ENCODE measurements at places on chromosomes 2 and 18.

GRCh38 chr18:42545825-42546224, 569.7 kb downstream of the RIT2 start:
- peak; percentile 5 for DNase-seq

DNA sequence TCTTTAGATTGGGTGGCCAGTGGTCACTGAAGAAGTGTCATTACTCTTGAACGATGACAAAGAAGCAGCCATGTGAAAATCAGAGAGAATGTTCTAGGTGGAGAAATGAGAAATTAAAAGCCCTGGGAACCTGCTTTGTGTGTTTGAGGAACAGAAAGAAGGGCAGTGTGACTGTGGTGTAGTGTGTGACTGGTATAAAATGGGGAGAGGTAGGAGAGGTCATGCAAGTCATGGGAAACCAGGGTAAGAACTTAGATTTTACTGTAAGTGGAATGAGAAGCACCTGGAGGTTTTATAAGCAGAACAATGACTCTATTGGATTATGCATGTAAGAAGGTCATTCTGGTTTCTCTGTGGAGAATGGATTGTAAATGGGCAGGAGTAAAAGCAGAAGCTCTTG, 12.2 kb downstream of the ICOS start:
- DNase-seq = no peak

GRCh38 chr2:229884775-229885699, 36.8 kb downstream of the TRIP12 start:
- no peak for DNase-seq

GRCh38 chr18:69064063-69064462, 266.2 kb downstream of the CCDC102B start:
- DNase-seq = no peak

DNA sequence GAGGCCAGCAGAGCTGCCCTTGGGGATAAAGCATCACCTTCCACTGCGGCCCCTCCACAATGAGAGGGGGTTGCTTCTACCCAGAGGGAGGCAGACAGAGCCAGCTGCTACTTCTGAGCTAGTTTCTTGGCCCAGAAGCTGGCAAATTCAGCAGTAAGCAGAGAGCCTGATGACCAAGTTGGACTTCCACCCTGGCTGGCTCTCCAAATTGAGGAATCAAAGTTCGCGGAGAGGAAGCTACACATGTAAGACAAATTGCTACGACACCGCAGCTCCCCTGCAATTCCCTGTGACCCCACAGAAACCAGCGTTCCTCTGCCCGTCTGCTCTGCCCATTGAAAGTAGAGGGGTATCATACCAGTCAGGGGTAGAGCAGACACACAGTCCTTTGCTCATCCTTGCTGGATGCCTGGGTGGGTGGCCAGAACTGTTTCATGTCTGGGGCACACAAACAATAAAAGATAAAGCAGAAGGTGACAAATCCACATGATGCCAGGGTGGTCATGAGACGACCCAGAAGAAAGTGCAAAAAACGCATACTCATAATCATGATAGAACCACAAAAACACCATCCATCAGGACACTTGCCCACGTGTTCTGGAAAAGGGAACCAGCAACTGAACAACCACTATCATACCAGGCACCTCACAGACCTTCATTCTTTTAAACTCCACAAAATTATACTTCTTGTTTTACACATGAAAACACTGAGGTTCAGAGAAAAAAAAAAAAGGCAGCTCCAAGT, 5.4 kb downstream of the TFCP2L1 start:
- DNase-seq = no peak

DNA sequence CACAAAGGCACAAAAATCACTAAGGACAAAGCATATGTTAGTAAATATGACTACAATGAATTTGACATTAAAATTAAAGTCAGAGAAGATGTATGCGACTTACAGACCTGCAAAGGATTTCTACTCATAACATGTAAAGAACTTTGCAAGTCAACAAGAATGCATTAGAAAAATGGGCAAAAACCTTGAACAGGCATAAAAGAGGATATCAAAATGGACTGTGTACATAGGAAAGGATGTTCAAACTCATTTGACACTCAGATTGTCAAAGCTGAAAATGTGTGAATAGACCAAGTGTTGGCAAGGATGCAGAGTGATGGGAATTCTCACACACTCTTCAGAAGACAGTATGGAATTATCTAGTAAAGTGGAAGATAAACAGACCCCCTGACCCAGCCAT, 94.9 kb downstream of the MYOM1 start:
- no peak for DNase-seq

DNA sequence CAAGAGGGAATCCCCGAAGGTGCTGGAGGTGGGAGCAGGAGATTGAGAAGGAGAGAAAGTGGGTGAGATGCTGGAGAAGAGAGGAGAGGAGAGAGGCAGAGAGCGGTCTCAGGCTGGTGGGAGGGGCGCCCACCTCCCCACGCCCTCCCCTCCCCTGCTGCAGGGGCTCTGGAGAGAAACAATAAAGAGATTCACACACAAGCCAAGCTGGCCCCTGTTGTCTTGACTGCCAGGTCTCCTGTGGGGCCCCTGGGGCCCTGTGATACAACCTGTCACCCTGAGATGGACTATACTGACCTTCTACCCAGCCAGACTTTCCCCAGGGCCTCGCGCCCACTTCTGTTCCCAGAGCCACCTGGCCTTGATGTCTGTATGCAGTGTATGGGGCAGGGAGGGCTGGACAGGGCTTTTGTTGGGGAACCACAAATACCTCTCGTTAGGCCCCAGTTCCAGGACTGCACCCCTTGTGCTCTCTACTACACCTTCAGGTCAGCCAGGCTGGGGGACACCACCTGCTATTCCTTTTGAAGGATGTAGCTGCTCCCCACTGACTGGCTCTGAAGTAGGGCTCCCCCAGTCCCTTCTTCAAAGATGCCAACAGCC, 8.0 kb upstream of the SPEG start:
- no peak for DNase-seq

GRCh38 chr18:74013955-74014354, 133.7 kb downstream of the FBXO15 start:
- DNase-seq = peak; percentile 3

DNA sequence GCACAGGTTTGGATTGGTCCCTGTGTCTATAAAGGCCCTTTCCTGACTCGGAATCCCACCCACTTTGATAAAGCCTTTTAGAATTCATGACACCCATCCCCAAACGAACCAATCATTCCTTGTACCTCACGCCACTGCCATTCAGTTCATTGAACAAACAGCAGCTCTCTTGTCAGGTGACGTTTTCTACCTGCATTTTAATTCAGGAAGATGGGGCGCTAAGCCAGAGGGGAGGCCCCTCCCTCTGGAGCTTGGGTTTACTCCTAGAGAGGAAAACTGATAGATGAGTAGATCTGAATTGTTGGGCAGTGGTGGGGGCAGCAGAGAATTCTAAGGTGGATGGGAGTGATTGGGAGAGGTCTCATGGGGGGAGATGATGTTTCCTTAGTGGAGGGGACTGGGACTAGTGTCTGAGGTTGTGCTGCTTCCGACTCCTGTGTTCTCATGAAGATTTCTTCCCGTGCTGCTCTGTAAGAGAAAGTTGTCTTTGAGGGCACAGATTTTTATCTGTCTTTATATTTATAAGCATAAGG, 9.6 kb downstream of the RRM2 start:
- no peak for DNase-seq
